Glomerular endothelial cell (primary cell): ENCODE measurements at places on chromosomes 5 and 9. TPM values are rescaled to one million over a fixed set of nuclear protein-coding genes. Genes with fewer than 3 reads are reported as not detected.

IFNE gene
- total RNA-seq: 0.39 and 0.53 TPM in 2 replicates

BARHL1 gene
- not detected in 2 replicates for total RNA-seq

C1QTNF3 gene
- total RNA-seq: 3.5 and 10.5 TPM in 2 replicates

RLN2 gene
- 0.68 TPM in 1 of 2 replicates, not detected in the other for total RNA-seq

TRUB2 gene
- total RNA-seq: 11.3 and 13.5 TPM in 2 replicates

FRMD3 gene
- 6.1 TPM in 2 replicates for total RNA-seq

ASPN gene
- not detected in 2 replicates for total RNA-seq

GLRA1 gene
- total RNA-seq: not detected in 2 replicates

PTPRD gene
- total RNA-seq: 1.3 and 4.1 TPM in 2 replicates

LECT2 gene
- not detected in 2 replicates for total RNA-seq

C9orf153 gene
- not detected in 2 replicates for total RNA-seq

OR2V1 gene
- not detected in 2 replicates for total RNA-seq

PCDHB15 gene
- 0.97 and 1.7 TPM in 2 replicates for total RNA-seq

RAPGEF1 gene
- 87.3 and 102 TPM in 2 replicates for total RNA-seq

LPAR1 gene
- 0.53 and 3.3 TPM in 2 replicates for total RNA-seq

PCDH12 gene
- 42.8 and 67.3 TPM in 2 replicates for total RNA-seq

LRRC26 gene
- not detected in 2 replicates for total RNA-seq

MYORG gene
- 14.2 and 15.2 TPM in 2 replicates for total RNA-seq

DAB2 gene
- 164 and 242 TPM in 2 replicates for total RNA-seq

FYB1 gene
- not detected in 2 replicates for total RNA-seq

ALDH7A1 gene
- 35.6 and 37.1 TPM in 2 replicates for total RNA-seq

NEUROG1 gene
- total RNA-seq: not detected in 2 replicates
